Fibroblast of upper back skin (primary cell): ENCODE measurements at places on chromosomes 3 and 15.

GRCh38 chr3:112653209-112653871 lies 12.4 kb upstream of the CCDC80 start:
- DNase-seq: peak; percentile 99

DNA sequence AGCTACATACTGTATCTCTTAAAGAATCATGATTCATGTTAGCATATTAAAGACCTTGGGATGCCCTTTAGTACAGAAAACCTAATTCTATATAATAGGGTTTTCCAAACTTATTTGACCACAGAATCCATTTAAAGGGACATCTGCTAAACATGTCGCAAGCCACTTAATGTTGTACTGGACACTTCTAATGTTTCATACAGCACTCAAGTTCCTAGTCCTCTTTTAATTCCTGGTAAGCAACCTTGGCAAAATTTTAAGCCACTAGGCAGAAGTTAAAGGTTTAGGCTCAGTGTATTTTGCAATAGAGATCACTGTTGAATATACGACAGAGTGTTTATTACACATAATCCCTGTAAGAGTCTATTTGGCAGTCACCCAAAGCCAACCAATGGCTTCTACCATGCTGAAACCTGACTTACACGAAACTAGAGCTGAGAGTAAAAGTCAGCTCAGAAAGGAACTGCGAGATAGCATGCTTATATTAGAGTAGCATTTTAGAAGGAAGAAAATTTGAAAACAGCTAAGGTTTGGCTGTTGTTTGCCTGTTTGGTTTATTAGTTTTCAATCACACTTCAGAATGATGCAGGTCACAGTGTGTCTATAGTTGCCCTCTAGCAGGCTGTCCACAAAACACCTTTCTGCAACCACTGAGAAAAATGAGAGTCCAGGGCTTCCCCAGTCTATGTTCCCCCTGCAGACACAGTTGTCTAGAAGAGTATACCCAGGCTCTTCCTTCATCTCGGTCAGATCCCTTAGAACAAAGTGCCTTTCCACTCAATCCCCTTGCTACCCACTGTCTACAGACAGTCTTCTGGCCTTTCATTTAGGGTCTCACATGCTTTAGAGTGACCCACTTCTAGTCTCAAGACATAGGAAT lies 104.4 kb downstream of the FMN1 start:
- DNase-seq: peak; percentile 70

DNA sequence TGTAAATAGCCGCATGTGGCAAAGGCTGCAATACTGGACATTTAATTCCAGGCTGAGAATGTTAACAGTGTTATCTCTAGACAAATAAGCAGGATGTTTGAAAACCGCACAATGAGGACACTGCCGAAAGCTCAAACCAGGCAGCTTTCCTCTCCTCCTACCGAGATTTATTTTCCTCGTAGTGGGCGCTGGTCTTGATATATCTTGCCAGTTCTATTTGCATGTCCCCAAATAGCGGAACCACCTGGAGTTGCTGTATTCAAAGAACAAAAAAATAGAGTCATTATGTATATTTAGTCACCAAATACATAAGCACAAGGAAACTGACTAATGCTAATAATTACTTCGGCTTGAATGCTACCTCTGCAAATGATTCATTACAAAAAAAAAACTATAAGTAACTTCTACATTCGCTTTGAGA lies 46.5 kb downstream of the CYFIP1 start:
- DNase-seq: no peak

GRCh38 chr3:3084890-3085289 lies 25.3 kb downstream of the IL5RA start:
- DNase-seq: no peak

- DNase-seq: peak; percentile 51
These were observed 28.4 kb downstream of the SMAD6 start for GRCh38 chr15:66730168-66731021.

DNA sequence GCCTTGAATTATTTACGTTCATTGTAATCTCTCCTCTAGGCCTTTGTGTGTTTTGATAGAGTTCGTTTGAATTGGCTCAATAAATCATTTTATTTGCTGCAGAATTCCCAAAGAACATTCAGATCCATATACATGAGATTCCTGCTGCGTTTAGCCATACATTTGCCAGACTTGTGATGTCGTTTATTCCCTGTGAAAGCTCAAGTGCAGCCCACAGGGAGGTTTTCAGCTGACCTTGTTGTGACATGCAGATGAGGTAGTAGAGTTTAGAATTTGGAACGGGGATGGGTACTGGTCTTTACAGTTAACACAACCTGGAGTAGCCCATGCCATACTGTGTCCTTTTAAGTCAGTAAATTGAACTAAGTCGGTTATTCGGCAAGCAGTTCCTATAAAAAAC lies at the start of gene C3orf20:
Gene C3orf20, plus strand, starts transcription at position 301 of the 400 bp plus-strand sequence. CDS start 7,573 bp downstream, outside the sequence.
- DNase-seq: no peak

DNA sequence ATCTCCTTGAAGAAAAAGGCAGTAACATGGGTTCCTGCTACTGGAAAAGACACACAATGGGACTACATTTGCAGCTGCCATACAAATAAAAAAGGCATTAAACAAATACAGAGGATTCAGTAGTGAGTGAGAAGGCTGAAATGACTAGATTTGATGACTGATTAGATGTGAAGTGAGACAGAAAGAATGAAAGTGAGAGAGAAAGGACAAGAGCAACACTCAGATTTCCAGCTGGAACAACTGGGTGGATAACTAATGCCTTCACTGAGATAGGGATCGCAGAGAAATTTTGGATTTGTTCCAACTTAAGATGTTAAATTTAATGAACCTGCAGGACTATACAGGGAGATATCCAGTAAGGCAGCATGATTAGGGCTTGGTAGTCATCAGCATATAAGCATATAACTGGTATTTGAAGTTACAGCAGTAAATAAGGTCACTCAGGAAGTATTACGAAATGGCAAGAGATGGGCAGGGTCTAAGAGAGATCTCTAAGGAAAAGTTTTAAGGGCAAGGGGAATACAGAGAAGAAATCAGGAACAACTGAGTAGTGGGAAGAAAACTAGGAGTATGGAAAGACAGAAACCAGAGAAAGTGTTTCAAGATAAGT lies 8.2 kb downstream of the OSBPL11 start:
- DNase-seq: no peak

DNA sequence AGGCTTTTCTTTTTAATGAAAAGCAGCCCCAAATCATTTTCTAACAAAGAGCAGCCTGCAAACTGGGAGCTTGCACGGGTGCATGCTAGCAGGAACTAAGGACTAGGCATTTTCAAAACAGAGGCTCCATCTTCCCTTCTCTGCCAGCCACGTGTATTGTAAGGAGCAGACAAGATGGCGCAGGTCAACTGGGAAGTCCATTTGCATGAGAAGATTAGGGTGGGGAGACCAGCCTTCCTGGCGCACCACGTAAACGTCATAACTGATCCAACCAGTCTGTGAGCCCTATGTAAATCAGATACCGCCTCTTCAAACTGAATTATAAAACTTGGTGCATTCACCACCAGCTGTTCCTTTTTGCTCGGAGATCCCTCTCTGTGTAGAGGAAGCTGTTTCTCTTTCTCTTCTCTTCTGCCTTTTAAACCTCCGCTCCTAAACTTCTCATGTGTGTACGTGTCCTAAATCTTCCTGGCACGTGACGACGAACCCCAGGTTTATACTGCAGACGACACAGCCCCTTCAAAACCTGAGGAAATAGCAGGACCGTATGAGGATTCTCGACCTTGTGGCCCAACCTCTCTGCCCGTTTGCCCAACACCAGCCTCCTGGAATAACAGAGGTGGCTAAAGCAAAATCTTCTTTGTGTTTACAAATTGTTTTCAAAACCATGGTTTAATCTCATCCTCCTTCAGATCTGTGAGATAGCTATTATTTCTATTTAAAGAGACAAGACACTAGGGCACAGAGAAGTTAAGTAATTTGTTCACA lies 26.4 kb upstream of the SLC30A4 start:
- DNase-seq: no peak

DNA sequence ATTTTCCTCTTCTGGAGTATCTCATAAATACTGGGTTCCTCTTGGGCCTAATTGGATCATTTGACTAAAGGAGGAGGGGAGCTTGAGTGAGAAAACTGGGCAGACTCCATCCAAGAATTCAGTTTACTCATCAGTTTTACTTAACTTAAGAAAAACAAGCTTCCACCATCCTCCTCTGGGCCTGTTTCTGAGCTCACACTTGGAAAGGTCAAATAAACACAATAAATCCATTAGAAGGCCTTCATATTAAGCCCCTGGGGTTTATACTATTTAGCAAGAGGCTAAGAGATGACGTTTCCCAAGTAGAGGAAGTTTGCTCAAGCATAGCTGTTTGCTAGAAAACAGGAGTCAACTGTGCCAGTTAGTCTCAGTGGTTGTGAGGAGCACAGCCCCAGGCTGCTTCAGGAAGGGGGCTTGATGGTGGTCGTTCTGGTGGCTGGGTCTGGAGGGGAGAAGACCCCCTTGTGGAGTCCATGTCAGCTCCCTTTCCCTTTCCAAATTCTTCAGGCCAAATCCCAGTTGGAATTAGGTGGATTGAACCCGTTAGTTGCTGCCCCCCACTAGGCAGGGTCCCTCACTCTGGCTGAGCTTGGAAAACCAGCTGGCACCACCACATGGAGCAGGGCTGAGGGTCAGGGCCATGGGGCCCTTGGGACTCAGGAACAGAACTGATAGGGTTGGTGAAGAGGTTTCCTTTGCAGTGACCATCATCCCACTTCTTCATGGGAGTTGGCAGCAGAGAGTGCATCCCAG lies 64.8 kb downstream of the SPSB4 start:
- DNase-seq: no peak

GRCh38 chr3:2837910-2838309 lies 272.3 kb downstream of the IL5RA start:
- no peak for DNase-seq

GRCh38 chr15:83207660-83208366 lies at the start of gene HDGFL3:
Gene HDGFL3, minus strand, starts transcription at chr15:83207823. Its CDS starts 409 bp downstream, at chr15:83207414.
- peak; percentile 63 for DNase-seq

- DNase-seq: no peak
These were observed 10.8 kb downstream of the CDAN1 start for GRCh38 chr15:42726114-42726513.

GRCh38 chr3:178388473-178388872 lies 147.8 kb upstream of the KCNMB2 start:
- no peak for DNase-seq

- no peak for DNase-seq
These were observed 24.8 kb upstream of the ZNF774 start for GRCh38 chr15:90327311-90327710.

- DNase-seq: peak; percentile 6
These were observed 193.6 kb downstream of the EPHB1 start for GRCh38 chr3:134988666-134989065.

DNA sequence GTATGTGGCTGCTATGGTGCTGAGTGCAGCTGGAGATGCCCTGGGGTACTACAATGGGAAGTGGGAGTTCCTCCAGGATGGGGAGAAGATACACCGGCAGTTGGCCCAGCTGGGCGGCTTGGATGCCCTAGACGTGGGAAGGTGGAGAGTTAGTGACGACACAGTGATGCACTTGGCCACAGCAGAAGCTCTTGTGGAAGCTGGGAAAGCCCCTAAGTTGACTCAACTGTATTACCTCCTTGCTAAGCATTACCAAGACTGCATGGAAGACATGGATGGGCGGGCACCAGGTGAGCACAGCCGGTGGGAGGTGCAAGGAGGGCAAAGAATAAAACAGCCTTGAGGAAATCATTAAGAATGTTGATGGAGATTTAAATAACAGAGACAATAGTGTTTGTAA lies 2.9 kb downstream of the ADPRH start:
- DNase-seq: no peak

DNA sequence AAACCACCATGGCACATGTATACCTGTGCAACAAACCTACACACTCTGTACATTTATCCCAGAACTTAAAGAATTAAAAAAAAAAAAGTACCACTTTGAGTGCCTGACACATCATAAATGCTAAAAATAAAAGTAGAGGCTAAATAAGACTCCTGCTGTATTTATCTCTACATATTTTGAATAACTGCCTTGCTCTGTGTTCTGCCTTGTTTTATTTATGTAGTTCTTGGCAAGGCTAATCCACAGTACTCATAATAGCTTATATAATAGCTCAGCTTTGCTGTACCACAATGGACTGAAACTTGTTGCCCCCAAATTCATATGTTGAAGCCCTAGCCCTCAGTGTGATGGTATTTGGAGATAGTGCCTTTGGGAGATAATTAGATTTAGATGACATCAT lies 95.4 kb upstream of the ADAMTS9 start:
- DNase-seq: no peak

DNA sequence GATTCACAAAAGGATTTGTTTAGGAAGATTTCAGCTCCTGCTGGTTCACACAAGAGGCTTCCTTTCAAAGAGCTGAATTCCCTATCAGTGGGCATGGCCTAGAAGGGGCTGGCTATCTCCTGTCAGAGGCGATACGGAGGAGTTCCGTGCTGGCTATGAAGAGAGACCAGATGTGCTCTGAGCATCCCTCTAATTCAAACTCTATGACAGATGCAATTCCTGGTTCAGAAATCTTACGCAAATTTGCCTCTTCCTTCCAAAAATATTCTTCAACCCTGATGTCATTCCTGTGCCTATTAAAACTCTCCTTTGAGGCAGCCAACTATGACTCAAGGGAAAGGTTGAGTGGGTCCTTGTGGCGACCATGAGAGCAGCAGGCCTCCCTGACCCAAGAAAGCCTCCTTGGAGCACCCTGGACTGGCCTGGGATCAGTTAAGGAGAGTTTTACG lies 139.3 kb upstream of the HES1 start:
- DNase-seq: peak; percentile 43

DNA sequence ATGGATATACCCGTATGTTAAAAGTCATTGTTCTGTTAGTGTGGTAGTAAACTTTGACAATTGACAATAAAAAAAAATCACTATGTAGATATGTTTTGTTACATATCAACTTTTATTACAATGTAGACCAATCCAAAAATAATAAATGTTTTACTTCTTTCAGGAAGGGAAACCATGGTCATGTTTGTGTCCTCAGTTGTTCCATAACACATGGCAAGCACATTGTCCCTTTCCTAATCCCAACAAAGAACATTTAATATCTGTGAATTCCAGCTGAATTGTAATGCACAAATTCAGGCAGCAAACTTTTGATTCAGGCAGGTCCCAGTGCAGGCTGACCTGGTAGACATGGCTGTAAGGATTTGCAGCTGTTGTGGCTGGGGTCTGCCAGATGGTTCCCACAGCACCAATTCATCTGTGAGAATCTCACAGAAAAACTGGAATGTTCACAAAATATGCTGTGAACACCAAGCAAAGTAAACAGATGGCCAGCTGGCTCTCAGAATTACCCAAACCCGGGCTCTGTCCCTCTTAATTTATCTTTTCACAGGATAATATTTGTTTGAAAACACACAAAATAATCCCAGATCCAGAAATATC lies 1.9 kb upstream of the SPG21 start:
- DNase-seq: no peak
